ENCODE measurements at places on chromosomes 1 and 21. TPM values are rescaled to one million over a fixed set of nuclear protein-coding genes. Genes with fewer than 3 reads are reported as not detected.
A peak's percentile ranks its signal among the peaks of the same experiment; 100 is the strongest.

DNA sequence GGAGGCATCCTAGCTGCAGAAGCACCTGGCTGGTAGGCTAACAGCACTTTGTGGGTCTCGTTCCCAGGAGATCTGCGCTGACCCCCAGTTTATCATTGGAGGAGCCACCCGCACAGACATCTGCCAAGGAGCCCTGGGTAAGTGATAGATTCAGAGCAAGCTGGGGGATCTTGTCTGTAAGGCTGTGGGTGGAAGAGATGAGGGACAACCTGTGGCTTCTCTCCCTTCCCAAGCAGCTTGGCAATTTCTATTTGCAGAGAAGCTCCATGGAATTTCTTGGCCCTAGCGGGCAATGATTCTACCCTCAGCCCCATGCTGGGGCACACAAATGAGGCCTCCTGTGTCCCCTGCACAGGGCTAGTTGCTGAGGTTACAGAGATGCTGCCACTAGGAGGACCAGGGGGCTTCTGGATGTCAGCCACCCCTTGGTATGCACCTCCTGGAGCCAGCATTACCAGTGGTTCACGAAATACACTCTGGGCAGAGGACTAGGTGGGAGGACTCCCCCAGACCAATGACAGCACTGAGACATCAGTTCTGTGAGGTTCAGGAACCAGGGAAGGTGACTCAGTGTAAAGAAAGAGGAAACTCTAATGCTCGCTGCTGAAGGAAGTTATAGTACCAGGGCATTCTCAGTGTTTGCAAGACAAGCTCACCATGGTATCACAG is 5.5 kb downstream of the CAPN2 start:
- no peak for DNase-seq

DNA sequence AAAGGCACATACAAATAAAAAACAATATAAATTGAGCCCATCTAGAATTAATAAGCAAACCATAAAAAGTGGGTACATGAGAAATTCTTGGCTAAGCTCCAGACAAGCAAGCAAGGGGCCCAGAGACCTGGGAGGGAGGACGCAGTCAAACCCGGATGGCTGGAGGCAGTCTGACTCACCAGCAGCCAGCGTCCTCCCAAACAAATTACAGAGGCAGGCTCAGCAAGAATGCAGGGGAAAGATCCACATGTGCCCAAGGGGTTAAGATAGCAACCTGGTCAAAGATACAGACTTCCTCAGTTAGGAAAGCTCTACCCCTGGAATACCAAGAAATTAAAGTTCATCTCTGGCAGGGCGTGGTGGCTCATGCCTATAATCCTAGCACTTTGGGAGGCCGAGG is 7.4 kb upstream of the TIAM1 start:
- DNase-seq = peak; percentile 81

GRCh38 chr1:31776516-31776915 is 12.4 kb upstream of the ADGRB2 start:
- no peak for DNase-seq

DNA sequence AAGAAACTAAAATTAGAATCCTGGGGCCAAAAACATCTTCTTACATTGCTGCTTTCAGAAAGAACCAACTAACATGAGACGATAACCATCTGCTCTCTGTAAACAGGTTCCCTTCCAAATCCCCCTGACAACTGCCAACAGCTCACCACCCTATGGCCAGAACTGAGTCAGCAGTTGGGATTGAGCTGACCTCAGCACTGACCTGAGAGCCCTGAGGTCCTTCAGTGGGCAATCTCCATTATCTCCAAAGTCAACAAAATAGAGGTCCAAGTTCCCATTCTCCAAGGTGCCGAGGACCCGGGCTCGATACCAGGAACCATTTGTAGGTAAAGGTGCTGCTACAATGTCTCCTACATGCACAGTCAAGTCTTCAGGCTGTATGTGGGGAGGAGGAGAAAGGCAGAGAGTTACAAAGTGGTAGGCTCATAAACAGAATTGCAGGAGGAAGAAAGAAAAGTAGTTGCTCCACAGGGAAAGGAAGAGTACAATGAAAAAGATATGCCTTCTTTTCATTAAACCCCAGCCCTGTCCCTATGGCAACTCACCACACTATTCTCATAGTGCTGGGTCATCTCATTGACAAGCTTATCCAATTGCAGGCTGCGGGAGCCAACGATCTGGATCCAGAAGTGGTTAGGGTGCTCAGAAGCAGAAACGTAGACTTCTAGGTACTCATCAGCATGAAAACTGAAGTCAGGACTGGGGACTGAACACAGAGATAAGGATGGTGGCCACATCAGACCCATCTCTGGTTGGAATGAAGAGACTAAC is 12.8 kb upstream of the MRPL9 start:
- no peak for DNase-seq

The DISP1 gene
- total RNA-seq = 1.6 TPM

DNA sequence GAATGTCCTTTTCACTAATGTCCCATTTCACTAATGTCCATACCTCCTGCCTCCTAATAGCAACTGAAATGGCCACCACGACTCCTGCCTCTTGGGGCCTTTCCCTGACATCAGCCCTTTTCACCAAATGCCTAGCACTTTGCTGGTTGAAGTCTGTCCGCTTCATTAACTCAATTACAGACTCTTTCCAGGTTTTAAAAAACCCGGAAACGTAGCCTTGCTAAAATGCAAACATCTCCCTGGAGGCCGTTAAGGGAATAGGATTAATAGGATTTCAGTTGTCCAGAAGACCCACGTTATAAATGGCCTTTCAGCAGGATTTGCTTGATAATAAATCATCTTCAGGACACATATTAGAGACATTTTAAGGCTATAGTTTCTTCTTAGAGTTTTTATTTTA is 25.7 kb upstream of the ERO1B start:
- DNase-seq = no peak

The AMY1B gene
- total RNA-seq = not detected

The NPR1 gene
- 0.17 TPM for total RNA-seq

- DNase-seq = peak; percentile 75
These were observed 880 bp downstream of the PRPF38B start for GRCh38 chr1:108692724-108693655.

- DNase-seq = no peak
These were observed 51.7 kb downstream of the WLS start for GRCh38 chr1:68180441-68181164.

DNA sequence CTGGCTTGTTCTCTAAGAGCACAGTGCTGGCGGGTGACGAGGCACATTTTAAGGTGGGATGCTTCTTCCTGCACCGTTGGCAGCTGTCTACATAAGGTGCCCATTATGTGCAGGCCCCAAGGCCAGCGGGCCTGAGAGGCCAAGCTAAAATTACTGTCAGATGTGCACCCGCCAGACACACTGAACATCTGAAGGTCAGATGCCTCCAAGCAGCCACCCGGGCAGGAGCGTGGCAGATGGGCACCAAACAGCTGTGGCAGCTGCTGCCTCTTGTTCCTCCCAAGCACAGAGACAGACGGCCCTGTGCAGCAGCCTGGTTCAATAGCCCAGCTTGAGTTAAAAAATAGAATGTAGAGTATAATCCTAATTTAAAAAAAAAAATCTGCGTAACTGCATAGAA is 211.9 kb upstream of the EDN2 start:
- DNase-seq = no peak

- no peak for DNase-seq
These were observed 6.9 kb downstream of the TNFRSF1B start for GRCh38 chr1:12173631-12174121.

DNA sequence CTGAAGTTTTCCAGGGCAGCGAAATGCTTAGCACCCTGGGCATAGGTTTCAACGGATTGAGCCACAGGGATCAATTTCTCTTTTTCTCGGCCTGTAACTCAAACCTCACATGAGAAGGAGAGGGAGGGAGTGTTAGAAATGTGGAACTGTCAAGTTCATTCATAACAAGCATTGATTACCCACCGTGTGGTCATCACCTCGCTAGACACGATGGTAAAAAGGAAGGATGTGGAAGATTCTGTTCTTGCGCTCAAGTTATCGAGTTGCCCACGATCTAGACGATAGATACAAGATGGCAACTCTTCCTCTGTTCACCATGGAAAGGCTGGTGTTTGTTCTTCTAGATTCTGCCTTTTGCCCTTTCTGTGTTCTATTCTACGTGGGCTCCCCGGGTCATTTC is 4.0 kb upstream of the RCAN3 start:
- DNase-seq = no peak

DNA sequence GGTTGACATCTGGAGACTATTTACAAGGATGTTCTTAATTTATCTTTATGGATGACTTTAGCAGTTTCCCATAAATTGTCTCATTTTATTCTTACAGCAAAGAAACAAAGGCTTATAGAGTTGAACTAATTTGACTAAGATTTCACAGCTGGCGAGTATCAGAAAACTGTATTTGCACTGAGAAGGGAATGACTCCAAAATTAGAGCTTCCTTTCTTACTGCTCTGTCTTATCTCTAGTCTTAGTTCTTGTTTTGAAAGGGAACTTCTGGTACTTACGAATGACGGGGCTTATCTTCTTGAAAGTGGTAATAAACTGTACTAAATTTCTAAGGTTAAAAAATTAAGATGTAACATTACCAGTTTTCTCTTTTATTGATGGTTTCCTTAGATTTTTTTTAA is 13.6 kb downstream of the CNST start:
- no peak for DNase-seq

DNA sequence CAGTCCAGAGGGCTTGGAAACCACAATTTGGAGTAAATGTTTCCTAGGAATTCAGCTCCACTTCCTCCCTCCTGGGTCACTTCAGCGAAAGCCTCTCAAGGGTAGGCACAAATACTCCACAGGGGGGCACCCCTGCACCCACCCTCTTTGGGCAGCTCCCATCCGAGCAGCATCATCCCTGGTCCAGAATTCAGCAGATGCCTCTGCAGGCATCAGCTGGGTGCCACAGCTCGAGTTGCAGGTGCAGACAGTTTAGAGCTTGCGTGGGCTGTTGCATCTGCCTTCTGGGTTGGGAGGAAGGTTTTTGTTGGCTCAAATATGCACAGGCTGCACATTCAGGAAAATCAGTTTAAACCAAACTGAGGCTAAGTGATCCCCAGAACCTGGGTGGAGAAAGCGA is 25.0 kb downstream of the KANK4 start:
- no peak for DNase-seq

- no peak for DNase-seq
These were observed 272.6 kb upstream of the FMN2 start for GRCh38 chr1:239819096-239819495.

The TSACC gene
- total RNA-seq = not detected

- no peak for DNase-seq
These were observed 19.3 kb upstream of the METTL13 start for GRCh38 chr1:171762143-171762563.

- no peak for DNase-seq
These were observed 6.7 kb downstream of the GON4L start for GRCh38 chr1:155850345-155850744.

- no peak for DNase-seq
These were observed 36.9 kb upstream of the EDEM3 start for GRCh38 chr1:184791550-184791900.

DNA sequence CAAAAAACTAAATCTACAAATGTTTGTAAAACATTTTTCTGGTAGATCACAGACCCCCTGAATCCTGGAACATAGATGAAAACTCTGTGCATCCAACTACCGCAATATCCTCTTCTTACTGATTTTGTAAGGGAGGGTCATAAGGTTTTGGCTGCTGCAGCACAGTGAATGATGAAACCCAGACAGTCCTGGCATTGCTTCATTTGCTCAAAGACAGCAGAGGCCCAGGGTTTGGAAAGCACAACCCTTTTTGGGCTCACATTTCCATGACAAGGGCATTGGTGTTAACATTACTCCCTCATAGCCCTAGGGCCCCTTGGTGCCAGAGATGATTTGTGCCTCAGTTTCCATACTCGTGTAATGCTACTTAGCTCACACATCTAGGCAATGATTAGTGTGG is 51.2 kb downstream of the PLXNA2 start:
- DNase-seq = no peak

- no peak for DNase-seq
These were observed 24.4 kb downstream of the BLZF1 start for GRCh38 chr1:169392406-169392805.

DNA sequence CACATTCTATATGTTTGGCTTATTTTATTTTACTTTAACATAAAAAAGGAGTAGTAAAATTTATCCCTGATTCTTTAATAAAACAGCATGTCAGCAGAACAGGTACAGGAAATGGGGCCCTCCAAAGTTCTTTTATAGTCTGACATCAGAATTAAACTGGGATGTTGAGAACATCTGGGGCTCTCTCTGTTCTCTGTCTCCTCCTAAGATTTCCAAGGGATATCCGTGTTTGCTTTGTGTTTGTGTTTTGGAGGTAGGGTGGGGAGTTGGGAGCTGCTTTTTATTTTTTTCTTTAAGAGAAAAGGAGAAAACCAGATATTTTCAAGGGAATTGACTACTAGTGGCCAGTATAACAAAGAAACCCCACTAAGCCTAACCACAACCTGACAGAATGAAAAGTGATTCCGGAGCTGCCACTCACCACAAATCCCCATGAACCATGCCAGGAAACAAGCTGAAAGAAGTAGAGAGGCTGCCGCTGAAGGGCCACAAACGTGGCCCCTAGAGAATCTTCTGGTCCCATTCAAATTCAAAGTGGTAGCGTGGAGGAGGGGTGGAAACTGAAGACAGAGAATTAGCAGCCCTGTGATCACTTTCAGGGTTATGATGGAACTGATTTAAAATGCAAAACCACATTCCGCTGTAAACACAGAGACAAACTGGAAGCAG is 369.6 kb upstream of the ADGRL2 start:
- DNase-seq = no peak

DNA sequence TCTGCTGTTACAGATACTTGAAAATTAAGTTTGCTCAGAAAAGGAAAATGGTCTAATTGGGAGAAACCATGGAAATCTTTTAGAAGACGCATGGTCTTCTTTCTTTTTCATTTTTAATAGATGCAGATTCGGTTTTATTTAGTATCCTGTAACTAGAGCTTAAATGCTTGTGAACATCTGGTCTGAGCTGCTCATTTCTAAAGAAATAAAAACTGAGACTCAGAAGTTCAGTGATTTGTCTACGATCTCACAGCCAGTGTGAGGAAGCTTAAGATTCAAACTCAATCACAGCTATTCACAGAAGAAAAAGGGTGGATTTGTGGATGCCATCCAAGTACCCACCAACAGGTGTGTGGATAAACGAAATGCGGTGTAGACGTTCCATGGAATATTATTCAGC is 80.0 kb upstream of the TIAM1 start:
- no peak for DNase-seq

All from mammary epithelial cell (primary cell).